ENCODE measurements at places on chromosomes 7 and 10.

- no peak for DNase-seq
Observed at GRCh38 chr7:8261711-8262695, at the start of gene ICA1. Gene ICA1, minus strand, starts transcription at chr7:8262167. Its CDS starts 26,241 bp downstream, at chr7:8235926.

GRCh38 chr10:121352231-121352855, 245.9 kb downstream of the FGFR2 start:
- DNase-seq, result no peak

DNA sequence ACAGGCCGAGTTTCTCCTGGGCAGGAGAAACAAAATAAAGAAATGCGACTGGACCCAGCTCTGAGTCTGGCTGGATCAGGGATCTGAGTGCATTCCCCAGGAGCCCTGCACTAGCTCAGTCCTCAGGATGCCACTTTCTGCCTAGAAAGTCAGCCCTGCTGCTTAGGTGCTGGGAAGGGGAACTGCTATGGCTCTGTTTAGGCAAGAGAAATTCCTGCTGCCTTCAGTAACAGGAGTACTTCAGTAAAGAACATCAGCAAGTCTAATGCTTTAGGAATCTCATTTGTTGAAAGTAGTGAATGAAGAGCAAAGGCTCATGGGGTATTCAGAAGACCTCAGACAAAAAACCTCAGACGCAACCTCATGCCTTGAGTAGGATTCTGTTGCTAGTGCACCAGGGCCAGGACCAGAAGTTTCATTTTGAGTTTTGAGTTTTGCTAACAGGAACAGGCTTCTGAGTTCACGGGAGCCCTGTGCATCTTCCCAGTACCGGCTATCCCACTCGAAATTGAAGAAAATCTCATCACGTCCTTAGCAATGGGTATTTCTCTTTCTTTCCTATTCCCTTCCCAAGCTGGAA, 170.8 kb upstream of the CDCA7L start:
- no peak for DNase-seq

DNA sequence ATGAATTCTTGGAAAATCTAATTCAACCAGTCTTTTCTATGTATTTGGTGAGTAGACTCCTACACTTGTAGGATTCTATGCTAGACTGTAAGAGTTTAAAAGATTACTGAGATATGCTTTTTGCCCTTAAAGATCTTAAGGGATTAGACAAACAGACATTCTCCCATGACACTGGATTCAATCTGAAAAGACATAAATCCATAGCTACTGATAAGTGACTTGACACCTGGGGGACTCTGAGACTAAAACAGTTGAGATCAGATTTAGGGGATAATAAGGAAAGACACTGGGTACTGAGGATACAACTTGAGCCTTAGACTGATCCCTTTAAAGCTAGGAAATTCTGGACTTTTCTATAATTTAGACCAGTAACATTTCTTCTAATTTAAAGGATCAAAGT, 1233.4 kb downstream of the XPNPEP1 start:
- no peak for DNase-seq

DNA sequence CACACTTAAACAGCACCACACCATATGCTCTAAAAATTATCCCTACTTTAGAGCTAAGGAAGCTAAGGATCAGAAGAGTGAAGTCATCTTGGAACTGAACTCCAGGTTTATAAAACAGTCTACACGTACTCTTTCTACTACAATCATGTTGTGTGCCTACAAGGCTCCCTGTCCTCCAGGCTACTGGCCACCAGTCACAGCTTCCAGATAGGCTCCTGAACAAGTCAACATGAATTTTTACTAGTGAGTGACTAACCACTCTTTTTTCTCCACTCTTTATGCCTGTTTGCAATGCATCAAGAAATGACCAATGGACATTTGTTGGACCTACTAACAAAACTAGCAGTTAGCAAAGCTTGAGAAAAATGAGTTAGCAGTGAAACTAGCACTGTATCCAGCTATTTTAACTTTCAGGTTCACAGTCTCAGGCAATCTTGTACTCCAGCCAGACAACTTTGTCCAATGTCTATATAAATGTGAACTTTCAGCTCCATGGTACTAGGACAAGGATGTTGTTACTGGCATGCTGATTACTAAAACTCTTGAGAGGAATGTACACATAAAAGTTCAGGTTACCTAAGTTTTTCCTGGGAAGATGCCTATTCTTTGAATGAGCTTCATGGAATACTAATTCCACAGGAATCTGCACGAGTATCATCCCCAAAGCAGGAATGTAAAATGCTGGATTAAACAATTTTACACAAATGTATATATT, 180.0 kb downstream of the BTAF1 start:
- no peak for DNase-seq

GRCh38 chr7:122942765-122943164, 52.7 kb downstream of the TAS2R16 start:
- DNase-seq, result no peak

- no peak for DNase-seq
Observed at GRCh38 chr7:8185926-8186683, 75.9 kb downstream of the ICA1 start.

GRCh38 chr7:36287371-36288241, 102.1 kb upstream of the ANLN start:
- peak; percentile 63 for DNase-seq

- no peak for DNase-seq
Observed at GRCh38 chr10:49080071-49080470, 35.3 kb downstream of the VSTM4 start.

DNA sequence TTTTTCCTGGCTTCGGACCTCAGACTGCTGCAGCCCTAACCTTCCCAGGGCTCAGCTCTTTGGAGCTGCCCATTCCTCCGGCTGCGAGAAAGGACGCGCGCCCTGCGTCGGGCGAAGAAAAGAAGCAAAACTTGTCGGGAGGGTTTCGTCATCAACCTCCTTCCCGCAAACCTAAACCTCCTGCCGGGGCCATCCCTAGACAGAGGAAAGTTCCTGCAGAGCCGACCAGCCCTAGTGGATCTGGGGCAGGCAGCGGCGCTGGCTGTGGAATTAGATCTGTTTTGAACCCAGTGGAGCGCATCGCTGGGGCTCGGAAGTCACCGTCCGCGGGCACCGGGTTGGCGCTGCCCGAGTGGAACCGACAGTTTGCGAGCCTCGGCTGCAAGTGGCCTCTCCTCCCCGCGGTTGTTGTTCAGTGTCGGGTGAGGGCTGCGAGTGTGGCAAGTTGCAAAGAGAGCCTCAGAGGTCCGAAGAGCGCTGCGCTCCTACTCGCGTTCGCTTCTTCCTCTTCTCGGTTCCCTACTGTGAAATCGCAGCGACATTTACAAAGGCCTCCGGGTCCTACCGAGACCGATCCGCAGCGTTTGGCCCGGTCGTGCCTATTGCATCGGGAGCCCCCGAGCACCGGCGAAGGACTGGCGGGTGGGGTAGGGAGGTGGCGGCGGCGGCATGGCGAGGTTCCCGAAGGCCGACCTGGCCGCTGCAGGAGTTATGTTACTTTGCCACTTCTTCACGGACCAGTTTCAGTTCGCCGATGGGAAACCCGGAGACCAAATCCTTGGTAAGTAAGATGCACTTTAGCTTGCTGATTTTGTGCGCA, at the start of gene PLXDC2:
PLXDC2 (plus strand) TSS at position 22 of the 820 bp plus-strand sequence.
- DNase-seq, result no peak

DNA sequence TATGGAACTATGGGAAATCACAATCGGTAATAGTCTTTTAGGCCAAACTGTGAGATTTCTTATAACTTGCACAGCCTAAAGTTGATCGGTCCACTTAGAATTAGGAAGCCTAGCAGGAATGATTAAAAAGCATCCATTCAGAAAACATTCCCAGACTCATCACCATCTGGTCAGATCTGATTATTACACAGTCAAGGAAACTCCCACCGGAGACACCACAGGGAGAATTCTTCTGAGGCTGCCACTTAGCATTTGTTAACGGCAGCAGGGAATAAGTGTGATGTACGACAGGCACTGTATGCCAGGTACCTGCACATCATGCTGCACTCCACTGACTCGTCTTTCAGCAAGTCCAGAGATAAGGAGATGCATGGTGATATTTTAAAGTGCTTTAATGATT, 227.6 kb upstream of the STEAP1 start:
- DNase-seq, result no peak

DNA sequence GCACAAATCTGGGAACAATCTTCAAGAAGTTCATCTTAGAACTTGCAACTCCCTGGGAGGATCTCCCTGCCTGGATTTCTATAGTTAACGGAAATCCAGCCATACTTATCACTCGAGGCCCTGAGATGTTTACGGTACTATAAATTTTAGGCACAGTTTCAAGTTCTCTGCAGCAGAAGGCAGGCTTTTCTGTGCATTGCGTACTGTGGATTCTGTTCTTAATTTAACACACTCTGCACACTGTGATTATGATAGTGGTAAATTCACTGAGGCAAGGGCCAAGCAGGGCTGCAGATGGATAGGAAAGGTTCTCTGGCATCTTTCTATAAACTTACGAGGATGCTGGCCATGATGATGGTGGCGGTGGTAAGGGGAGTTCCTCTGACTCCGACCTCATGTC, 10.6 kb downstream of the INHBA start:
- DNase-seq, result no peak

GRCh38 chr7:151875942-151876898, 695 bp downstream of the PRKAG2 start:
- peak; percentile 71 for DNase-seq

GRCh38 chr7:135710417-135711138, 17.4 kb downstream of the SLC13A4 start:
- DNase-seq, result peak; percentile 7

GRCh38 chr7:153036396-153037063, 277.0 kb downstream of the ACTR3B start:
- no peak for DNase-seq

GRCh38 chr7:133445617-133446016, 192.7 kb downstream of the EXOC4 start:
- no peak for DNase-seq

DNA sequence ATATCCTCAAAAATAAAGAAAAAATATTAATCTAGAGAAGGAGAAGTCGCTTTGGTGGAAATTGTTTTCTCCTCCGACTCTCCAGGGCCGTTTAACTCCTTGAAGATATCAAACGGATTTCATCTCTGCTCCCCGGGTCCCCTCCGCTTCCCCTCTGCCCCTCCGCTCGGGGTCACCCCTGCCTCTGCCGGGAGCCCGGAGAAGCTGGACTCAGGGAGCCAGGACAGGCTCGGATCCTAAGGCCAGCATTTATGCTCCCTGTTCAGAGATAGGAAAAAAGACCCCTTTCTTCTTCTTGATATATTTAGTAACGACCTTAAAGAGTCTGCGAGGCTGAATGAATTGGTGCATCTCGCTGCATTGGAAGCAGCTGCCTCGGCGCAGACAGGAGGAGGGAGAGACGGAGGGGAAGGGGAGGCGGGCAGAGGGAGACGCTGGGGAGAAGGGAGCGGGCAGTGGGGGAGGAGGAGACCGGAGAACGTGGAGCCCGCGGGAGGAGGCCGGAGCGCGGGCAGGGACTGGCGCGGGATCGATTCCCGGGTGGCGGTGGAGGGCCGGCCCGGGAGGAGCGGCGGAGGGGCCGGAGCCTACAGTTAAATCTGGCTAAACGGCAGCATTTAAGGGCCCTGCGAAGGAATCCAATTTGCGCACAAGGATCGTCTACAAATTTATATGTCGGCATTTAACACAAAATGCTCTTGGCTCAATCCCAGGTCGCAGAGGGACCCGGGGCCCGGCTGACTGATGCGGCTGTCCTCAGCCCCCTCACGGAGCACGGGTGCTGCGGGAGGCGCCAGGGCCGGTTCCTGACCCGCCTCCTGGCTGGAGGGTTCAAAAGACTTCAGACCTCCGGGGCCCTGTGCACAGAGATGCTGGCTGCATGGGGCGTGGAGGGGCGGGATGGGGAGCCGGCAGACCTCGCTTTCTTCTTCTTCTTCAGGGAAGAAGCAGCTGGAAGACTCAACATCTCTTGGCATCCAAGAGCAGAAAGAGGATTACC, 55.6 kb downstream of the CRTAC1 start:
- DNase-seq, result no peak

- DNase-seq, result no peak
Observed at GRCh38 chr7:81937091-81937490, 167.2 kb upstream of the HGF start.

DNA sequence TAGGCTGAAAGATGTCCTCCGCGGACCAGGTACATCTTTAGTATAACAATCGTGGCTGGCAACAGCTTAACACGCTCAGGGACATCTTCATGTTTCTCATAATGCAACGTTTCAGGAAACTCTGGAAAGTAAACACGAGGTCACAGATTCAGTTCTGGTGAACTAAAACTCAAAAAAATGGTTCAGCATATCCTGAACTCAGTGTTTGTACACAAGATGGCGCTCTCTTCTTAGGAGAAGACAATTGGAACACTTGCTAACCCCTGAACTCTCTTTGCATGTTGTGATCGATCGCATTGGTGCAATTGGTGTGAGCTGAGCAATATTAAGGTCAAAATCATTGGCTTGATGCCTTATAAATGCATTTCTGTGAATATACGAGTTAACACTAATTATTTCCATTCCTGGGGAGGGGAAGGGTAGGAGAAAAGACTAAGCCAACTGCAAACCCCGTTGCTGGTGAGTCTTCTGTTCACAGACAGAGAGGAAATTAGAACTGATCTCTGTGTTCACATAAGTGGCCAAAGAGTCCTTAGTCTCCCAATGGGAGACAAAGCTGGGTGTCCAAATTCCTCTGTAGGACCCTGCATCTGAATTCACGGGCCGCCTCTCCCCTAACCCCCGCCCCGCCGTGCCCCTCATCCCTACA, 52.6 kb upstream of the FAM180A start:
- peak; percentile 78 for DNase-seq

- no peak for DNase-seq
Observed at GRCh38 chr10:74813381-74814259, 12.8 kb upstream of the KAT6B start.

- no peak for DNase-seq
Observed at GRCh38 chr7:115097175-115097671, 175.3 kb downstream of the MDFIC start.

DNA sequence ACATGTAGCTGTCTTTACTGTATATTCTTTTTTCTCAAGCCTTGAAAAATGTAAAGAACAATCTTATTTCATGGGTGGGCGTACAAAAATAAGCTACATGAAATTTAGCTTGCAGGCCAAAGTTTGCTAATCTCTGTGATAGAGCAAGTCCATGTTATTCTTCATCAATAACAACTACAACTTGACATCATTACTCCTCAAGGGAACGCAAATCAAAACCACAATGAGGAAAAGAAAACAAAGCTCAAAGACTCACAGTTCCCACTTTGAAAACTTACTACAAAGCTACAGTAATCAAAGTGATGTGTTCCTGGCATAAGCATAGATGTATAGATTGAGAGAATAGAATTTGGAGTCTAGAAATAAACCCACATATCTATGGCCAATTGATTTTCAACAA, 62.5 kb downstream of the GNA12 start:
- DNase-seq, result no peak

DNA sequence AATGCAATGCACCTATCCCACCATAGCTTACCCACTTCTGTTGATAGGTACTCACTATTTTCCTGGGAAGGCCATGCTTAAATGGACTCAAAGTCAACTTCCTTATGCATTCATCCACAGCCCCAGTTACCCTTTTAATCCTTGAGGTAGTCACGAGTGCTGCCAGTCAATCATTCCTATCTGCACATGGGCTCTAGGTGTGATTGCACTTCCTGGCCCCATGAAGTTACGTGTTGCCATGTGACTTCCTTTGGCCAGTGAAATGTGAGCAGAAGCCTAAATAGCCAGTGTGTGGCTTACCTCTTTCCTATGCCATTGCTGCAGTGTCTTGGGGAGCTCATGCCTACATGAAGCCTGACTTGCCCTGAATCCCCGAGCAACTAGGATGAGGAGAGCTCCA, 23.5 kb upstream of the EIF5AL1 start:
- DNase-seq, result no peak

Data from CD4-positive, alpha-beta T cell treated with Interleukin-2 at 100 ng/mL for 4 hours (primary cell).